ENCODE measurements at places on chromosomes 3 and 15.
A peak's percentile ranks its signal among the peaks of the same experiment; 100 is the strongest.

- no peak for DNase-seq
Measured at GRCh38 chr3:49611719-49612118, 57.4 kb downstream of the BSN start.

DNA sequence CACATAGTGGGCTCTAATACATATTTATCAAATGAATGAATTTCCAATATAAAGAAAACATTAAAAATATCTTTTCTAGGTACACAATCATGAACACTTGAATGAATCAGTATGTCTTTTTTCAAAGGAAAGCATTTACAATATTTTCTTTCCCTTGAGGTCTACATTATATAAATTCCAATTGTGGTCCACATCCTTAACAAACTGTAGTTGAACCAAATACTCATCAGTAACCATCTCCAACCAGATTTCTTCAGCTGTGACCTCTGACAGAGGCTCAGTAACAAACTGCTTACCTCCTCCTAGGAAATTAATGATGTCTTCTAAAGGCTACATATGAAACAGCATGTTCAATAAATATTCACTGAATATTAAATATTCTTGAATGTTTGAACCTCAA is 58.8 kb downstream of the CFAP20DC start:
- DNase-seq = no peak

DNA sequence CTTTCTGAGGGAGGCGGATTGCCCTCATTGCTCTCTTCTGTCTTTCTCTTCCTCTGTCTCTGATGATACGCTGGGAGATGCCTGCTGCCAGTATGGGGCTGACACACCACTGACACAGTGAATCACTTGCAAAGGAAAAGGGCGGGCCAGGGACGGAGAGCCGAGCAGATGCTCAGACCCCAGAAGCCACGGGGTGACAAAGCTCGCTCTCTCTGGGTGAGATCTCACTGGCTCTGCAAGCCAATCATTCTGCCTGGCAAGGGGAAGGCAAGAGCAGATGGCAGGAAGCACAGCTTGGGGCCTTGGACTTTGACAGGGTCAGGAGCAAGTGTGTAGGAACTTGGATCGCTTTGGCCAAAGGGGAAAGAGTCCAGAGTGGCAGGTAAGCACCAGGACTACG is 198.7 kb downstream of the NTRK3 start:
- DNase-seq = no peak

GRCh38 chr15:68992696-68993095 is 21.8 kb upstream of the NOX5 start:
- DNase-seq = no peak

DNA sequence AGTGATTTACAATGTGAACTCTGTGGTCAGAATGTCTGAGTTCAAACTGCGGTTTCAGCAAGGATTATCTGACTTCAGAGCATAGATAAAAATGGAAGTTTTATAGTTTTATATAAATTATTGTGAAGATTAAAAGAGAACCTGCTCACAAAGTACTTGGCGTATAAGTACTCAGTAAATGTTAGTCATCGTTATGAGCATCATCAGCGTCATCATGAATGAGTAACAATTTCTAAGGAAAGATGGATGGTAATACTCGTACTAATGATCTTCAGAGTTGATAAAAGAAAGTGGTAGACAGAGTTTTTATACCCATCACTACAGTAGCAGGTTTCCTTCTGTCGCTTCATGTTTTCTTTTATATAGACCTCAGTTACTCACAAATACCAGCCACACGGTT is 341.8 kb downstream of the RAP2B start:
- no peak for DNase-seq

DNA sequence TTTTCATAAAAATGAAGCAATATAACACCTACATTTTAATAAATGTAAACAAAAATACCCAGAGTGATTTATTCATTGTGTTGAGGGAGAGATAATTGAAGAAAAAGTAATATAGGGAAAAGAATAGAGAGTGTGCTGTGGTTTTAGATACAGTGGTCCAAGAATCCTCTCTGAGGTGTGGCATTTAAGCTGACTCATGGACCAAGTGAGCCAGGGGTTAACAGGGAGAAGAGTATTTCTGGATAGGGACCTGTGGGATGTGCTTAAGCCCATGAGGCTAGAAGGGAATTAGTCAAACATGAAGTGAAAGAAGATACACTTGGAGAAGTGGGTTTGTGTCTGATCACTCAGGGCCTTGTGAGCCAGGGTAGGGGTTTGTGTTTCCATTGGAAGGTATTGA is 680.7 kb upstream of the GRM7 start:
- DNase-seq = no peak

DNA sequence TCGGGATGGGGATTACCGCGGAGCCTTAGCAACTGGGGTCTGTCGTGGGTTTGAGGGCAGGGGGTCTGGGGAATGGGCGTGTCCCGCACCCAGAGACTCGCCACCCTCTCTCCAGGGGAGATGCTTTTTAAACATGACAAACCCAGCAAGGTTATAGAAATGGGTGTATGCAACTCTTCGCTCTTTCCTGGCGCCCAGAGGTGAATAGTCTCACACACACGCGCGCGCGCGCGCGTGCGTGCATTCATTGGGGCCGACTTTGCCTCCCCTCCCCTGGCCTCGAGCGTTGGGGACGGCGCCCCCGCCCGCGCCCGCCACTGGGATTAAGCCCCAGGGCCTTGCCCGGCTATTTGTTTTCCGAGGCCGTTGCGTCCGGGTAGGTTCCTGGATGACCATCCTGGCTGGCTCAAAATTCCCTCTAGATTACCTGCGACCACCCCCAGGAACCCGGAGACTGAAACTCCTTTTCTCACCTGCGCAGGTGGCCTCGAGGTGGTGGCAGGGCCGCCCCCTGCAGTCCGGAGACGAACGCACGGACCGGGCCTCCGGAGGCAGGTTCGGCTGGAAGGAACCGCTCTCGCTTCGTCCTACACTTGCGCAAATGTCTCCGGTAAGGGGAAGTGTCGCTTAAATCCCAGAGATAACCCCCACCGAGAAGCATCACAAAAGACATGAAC is 777 bp downstream of the GPR160 start:
- peak; percentile 9 for DNase-seq

DNA sequence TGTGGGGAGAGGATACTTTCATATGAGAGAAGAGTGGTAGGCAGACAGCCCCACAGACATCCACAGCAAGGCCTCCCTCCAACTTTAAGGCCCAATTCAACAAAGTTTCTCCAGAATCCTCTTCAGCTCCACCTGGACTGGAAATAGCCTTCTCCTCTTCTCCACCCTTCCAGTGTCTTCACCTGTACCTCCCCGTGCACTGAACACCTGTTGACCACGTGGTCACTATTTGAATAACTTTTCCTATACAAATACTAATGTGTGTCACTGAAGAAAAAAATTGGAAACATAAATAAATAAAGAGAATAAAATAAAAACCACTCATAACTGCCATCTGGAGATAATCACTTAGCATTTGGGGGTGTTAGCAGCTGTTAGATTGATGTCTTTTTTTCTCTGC is 52.9 kb downstream of the CCNL1 start:
- DNase-seq = no peak

GRCh38 chr15:67601073-67601472 is 58.6 kb downstream of the MAP2K5 start:
- DNase-seq = no peak

GRCh38 chr3:47016086-47016933 is 36.8 kb downstream of the NBEAL2 start:
- no peak for DNase-seq

DNA sequence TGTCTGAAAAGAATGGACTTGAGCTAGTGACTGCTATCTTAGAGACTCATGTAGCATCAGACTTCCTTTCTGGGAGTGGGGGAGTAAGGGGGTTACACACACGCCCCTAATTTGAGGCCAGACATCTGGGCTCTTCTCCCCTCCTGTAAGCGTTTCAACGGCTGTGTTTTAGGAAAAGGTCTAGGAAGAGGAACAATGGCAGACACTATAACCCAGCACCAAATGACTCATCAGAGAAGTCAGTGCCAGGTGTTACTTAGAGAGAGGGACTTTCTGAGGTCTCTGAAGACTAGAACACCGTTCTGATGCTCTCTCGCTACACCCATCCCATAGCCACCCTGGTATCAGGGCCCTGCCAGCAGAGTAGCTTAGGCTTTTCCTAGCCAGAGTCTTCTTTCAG is 65.5 kb downstream of the SSUH2 start:
- DNase-seq = no peak

DNA sequence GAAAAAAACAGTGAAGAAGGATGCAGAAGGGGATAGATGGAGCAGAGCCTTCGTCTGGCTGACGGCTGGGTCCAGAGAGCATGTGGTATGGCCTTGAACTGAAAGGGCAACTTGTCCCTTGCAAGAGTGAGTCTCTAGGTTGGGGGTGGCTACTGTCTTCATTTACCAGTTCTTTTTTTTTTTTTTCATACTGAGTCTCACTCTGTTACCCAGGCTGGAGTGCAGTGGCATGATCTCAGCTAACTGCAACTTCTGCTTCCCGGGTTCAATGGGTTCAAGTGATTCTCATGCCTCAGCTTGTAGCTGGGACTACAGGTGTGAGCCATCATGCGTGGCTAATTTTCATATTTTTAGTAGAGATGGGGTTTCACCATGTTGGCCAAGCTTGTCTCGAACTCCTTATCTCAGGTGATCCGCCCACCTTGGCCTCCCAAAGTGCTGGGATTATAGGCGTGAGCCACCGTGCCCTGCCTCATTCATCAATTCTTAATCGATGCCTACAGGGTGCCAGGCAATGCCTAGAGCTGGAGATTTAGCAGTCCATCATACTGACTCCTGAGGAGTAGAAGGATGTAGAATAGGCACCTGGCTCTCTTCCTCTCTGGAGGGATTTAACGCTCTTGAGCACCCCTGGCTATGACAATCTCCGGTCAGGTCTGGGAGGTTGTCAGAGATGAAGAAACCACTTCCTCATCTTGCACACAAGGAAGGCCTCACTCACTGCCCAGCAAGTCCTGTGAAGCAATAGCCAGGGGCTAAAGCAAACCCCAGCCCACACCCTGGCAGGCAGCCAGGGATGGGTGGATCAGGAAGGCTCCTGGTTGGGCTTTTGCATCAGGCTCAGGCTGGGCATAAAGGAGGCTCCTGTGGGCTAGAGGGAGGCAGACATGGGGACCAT is at the start of gene CAMP:
Gene CAMP, plus strand, starts transcription at position 880 of the 898 bp plus-strand sequence. Its CDS starts 17 bp downstream, at position 897.
- no peak for DNase-seq

GRCh38 chr3:151067158-151067557 is 18.3 kb upstream of the MED12L start:
- no peak for DNase-seq

DNA sequence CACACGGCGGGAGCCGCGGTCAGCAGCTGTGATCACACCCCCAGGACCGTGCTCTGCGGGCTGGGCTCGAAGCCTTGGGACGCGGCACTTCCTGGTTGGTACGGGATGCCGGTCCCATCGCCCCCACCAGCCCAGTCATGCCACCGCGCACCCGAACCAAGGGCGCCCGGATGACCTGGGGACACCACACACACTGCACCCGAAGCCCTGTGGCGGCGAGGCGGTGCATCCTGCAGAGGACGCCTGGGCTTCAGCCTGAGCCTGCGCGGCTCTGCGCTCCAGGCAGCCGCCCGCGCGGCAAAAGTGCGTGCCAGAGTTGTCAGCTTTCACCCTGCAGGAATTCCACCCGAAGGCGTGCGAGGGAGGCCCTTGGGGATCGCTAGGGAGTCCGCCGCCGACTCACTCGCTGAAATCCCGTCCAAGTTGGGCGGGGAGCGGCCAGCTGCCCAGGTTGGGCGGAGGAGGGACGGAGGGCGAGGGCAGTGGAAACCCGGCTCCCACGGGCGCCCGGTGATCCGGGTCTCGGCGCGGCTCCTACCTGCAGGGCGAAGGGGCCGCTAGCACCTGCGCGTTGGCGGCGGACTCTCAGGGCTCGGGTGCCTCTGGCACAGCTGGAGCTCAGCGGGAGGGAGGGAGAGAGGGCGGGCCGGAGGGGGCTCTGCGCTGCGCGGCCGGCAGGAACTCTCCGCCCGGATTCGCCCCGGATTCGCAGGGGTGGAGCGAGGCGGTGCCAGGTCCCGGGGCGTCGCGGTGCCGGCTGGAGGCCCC is at the start of gene PLD1:
Gene PLD1, minus strand, starts transcription at position 623 of the 768 bp plus-strand sequence. CDS start 72,432 bp downstream, outside the sequence.
- DNase-seq = no peak

- DNase-seq = no peak
Measured at GRCh38 chr3:195204360-195205163, 66.4 kb downstream of the XXYLT1 start.

DNA sequence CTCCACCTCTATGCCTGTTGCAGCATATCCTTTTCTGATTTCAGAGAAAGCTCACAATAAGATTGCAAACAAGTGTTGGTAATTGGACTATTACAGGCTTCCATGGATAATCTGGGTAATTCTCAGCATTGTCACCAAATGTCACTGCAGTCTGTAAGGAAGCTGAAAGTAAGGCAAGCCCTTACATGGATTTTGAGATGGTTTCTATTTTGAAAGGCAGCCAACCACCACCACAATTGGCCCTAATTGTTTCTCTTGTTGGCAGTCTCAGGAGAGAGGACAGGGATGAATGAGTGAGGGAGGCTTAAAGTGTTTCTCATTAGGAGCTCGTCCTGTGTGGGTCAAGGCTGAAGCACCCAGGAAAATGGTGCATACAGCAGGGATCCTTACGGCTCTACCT is 879.9 kb downstream of the TUSC7 start:
- DNase-seq = no peak

GRCh38 chr3:170475092-170475685 is 56.5 kb downstream of the CLDN11 start:
- no peak for DNase-seq

DNA sequence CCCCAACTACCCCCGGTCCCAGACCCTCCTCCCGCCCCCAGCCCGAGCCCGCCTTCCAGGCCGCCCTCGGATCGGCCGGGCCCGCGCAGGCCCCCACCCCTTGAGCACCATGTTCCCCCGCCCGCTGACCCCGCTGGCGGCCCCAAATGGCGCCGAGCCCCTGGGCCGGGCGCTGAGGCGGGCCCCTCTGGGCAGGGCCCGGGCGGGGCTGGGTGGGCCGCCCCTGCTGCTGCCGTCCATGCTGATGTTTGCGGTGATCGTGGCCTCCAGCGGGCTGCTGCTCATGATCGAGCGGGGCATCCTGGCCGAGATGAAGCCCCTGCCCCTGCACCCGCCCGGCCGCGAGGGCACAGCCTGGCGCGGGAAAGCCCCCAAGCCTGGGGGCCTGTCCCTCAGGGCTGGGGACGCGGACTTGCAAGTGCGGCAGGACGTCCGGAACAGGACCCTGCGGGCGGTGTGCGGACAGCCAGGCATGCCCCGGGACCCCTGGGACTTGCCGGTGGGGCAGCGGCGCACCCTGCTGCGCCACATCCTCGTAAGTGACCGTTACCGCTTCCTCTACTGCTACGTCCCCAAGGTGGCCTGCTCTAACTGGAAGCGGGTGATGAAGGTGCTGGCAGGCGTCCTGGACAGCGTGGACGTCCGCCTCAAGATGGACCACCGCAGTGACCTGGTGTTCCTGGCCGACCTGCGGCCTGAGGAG is 472 bp downstream of the CHST14 start:
- DNase-seq = no peak

- no peak for DNase-seq
Measured at GRCh38 chr15:47139965-47140364, 577.3 kb upstream of the SEMA6D start.
